ENCODE measurements at places on chromosomes 11 and 22.

DNA sequence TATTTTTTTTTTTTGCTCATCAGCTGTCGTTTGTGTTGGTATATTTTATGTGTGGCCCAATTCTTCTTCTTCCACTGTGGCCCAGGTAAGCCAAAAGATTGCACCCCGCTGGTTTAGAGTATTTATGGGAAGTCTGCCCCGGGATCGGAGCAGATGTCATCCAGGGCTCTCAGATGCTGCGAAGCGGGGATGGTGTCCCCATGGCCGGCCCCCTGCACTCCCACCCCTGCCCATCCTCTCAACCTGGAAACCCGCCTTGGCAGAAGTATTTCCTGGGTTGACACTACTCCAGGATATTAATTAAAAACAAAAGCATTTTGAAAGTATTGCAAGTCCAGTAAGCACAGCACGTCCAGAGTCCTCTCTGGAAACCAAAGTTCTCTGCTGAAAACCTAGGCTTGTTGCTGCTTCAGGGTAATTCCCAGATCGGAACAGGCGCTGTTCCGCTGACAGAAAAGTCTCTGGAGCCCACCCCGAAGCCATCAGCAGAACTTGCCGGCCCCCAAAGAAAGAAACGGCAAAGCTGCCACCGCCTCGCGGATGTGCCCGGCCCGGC lies 833 bp downstream of the SCUBE2 start:
- no peak for DNase-seq

DNA sequence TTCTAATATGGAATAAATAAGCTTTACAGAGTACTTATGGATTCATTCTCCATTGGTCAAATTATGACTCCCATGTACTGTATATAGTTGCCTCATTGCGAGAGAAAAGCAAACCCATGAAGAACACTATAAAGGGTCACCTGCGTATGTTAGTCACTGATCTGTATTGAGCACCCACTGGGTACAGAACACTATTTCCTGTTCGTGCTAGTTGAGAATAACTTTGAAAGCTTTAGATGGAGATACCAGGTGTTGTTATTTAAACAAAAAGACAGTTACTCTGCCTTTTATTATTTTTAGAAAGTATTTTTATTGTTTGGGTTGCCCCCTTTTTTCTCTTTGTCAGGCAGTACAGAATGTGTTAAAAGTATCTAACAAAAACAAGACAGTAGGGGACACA lies 79.9 kb downstream of the DEUP1 start:
- DNase-seq, result no peak

GRCh38 chr11:126587541-126587940 lies 232.1 kb downstream of the ST3GAL4 start:
- no peak for DNase-seq

DNA sequence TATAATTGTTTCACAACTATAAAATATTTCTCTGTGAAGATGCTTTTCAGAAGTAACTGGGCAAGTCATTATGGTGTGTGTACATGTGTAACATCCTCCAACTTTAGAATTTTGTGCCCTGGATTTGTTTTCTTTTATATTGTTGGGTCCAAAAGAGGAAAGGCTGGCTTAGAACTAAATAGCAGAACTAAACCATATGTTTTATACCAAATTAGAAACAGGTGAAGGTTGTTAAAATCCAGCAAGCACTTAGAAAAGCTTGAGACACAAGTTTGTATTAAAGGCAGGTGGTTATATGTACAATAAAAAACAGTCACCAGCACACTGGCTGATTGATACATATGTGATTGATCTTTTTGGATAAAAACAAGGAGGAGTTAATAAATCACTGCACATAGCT lies 158.5 kb downstream of the WNT11 start:
- DNase-seq, result no peak

- peak; percentile 94 for DNase-seq
These were observed 7.4 kb downstream of the DUSP8 start for GRCh38 chr11:1564535-1565172.

GRCh38 chr11:113805640-113806039 lies 26.0 kb downstream of the CLDN25 start:
- peak; percentile 5 for DNase-seq

DNA sequence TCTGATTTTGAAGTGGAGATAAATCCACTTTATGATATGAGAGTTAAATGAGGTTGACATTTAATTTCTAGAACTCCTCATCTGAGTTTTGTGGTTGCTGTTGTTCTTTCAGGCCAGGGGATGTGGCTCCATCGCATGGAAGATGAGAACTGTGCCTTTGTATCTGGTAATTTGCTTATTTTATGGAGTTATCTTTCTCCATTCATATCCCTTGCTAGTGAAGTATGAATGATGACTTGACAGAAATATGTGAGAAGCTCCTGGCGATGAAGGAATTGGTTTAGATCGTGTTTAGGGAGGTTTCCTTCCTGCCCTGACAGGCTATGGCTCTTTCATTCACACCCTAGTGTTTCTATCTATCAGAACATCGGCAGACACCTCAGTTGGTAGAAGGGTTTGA lies 393.7 kb downstream of the ETS1 start:
- no peak for DNase-seq

DNA sequence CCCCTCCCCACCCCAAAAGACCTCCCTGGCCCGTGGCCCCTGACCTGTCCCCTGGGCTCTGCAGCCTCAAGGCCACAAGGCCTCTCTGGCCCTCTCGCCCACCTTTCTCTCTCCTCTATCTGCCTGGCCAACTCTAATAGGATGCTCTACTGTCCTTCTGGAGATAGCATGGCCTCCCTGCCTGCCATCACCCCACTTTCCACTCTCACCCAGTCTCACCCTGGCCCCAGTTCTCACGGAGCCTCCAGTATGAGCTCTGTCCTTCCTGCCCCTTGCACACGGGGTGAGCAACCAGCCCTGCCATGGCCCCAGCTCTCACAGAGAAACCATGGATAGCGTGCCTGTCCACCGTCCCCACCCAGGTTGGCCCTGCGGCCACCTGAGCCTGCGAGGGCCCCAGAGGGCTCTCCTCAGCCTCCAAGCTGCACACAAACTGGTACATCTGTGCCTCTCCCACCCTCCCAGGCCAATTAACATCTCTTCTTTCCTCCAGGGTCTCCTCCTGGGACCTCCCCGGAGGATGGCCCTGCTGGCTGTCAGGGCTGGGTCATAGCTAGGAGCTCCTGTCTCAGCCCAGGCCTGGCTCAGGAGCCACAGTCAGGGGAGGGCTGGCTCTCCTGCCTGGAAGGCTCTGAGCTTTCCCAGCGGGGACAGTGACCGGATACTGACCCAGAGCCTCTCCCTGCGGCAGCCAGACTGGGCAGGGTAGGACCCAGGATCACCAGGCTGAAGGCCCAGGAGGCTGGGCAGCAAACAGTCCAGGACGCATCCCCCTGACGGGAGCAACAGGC lies 22.3 kb downstream of the RTN4R start:
- DNase-seq, result no peak

- peak; percentile 29 for DNase-seq
These were observed 16.1 kb upstream of the OR52H1 start for GRCh38 chr11:5564259-5565019.

GRCh38 chr11:130434521-130435223 lies 6.3 kb upstream of the ADAMTS8 start:
- peak; percentile 82 for DNase-seq

DNA sequence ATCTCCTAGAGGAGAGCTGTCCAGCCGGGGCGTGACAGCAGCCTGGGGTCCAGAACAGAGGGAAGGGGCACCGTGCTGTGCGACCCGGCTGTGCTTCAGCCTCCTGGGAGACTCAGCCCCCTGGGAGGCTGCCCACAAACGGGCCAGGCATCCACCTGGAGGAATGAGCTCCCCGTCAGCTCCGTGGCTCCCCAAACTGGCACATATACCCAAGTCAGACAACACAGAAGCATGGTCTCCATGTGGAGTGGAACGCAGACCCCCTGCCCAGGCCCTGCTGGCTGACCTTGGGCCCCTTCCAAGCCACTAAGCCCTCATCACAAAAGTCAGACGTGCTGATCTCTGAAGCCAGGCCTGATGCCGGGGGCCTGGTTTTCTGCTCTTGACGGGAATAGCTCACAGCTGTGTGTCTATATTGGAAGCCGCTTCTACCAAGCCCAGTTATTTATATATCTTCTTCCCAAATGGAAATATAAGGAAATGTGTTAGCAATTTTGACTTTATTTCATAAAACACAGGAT lies 91.7 kb downstream of the BRD1 start:
- no peak for DNase-seq

GRCh38 chr22:20761536-20761935 lies 12.4 kb upstream of the SERPIND1 start:
- DNase-seq, result peak; percentile 55

DNA sequence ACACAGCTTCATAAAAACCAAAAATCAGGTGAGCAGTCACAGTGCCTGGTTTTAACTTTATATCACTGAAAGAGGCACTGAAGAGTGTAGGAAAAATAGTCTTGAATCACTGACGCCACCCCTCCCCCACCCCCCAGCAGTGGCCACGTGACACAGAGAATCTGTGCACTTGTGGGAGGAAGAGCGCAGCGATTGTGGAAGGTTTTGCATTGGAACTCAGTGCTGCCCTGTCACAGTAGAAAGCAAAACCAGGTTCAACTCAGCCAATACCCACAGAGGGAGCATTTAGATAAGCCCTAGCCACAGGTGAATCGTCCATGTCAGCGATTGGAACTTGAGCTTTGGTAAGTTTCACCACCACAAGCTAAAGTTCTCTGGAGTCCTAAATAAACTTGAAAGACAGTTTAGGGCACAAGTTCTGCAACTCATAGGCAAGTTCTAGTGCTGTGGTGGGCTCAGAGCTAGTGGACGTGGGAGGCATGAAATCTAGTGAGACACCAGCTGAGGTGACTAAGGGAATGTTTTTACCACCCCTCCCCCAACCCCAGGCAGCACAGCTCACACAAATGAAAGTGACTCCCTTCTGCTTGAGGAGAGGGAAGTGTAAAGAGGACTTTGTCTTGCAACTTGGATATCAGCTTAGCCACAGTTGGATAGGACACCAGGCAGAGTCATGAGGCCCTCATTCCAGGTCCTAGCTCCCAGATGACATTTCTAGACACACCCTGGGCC lies 13.3 kb downstream of the OR52B2 start:
- no peak for DNase-seq

DNA sequence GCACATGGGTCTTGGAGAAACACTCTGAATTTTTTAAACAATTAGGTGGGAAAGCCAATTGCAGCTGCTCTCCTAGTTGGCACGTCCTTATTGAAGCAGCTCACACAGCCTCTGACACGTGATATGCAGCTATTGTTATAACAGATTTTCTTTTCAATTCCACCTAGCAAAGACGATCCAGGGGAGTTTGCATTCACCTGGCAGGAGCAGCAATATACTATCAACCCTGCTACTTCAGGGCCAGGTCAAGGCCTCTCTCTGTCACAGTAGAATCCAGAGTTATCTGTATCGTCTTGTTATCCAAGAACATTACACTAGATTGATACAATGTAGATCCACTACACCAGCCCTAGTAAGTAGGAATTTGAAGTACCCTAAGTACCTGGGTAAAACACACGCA lies 8.3 kb downstream of the KRTAP5-11 start:
- no peak for DNase-seq

Data from IMR-90 (cell line).